NB4 (cell line): ENCODE measurements at places on chromosomes 1 and 21.

DNA sequence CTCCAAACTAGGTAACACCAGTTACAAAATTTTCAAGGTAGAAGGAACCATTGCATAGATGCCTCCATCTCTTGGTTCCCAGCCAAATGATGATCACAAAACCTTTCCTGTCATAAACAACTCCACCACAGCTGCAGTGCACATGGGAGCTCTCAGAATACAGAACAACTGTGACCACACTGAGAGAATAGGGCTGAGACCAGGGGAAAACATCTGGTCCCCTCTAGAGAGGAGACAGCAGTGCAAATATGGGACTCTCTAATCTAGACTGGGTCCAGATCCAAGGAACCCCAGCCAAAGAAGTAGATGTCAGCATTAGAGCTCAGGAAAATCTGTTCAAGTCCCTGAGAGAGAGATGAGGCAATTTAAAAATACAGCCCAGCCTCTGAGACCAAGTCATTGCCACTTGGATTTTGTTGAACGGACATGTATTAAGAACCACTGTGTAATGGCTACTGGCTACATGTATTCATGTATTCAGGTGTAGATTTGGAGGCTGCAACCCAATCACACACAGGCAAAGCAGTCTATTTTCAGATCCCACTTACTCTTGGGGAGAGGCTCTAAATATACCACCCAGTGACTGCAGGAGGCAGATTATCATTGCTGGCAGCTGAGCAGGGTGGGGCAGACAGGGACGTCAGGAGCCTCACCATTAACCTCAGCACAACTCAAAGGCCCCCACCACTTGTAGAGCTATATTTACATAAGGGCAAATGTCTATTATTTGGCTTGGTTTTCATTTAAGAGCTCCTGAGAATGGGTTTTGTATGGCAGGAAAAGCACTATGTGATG lies 7.6 kb upstream of the RXRG start:
- DNase-seq: no peak

GRCh38 chr1:171017426-171017825 lies 73.3 kb upstream of the FMO3 start:
- DNase-seq: no peak

- DNase-seq: no peak
Measured at GRCh38 chr1:148293651-148294050, 141.6 kb upstream of the NBPF11 start.

DNA sequence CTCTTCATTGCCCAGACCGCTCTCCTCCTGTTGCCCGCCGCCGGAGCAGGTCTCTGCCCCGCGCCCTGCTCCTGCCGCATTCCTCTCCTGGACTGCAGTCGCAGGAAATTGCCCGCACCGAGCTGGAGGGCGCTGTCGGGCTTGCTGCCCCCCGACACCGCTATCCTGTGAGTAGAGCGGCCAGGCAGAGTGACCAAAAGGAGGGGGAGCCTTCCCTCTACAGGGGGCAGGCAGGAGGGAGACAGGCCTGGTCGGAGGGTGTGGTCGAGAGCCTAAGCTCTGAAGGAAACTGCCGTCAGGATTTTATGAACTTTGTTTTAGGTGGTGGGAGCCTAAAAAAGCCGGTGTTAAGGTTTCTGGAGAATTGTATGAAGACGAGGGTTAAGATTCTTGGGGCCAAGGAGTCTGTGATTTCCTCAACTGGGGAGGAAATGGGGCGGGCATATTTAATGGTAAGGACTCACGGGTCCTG lies 517 bp downstream of the LRIG2 start:
- DNase-seq: peak; percentile 69

GRCh38 chr1:233122779-233123178 lies 172.4 kb downstream of the NTPCR start:
- DNase-seq: no peak

GRCh38 chr1:233843525-233844204 lies 60.8 kb upstream of the SLC35F3 start:
- no peak for DNase-seq

GRCh38 chr1:222010306-222010705 lies 268.4 kb upstream of the DUSP10 start:
- DNase-seq: no peak

GRCh38 chr1:55926906-55927471 lies 652.4 kb downstream of the PLPP3 start:
- DNase-seq: no peak

GRCh38 chr1:173411835-173412742 lies 65.0 kb upstream of the PRDX6 start:
- DNase-seq: no peak

- no peak for DNase-seq
Measured at GRCh38 chr1:32877211-32878110, 6.7 kb upstream of the FNDC5 start.

DNA sequence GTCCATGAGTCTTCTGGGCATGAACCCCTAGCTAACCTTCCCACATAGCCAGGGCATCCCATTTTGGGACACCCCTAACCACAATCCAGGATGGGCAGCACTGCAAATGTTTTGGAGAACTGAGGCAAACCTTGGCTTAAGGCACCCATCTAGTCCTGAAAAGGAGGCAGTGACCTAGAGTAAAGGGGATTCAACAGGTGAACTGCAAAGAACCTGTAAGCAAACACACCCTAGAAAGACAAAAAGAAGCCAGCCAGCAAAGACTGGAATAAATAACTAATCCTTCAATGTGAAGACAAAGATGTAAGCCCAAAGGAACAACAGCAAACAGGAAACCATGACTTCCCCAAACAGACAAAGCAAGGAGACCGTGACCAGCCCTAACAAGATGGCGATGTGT lies 56.8 kb upstream of the PPIH start:
- no peak for DNase-seq

DNA sequence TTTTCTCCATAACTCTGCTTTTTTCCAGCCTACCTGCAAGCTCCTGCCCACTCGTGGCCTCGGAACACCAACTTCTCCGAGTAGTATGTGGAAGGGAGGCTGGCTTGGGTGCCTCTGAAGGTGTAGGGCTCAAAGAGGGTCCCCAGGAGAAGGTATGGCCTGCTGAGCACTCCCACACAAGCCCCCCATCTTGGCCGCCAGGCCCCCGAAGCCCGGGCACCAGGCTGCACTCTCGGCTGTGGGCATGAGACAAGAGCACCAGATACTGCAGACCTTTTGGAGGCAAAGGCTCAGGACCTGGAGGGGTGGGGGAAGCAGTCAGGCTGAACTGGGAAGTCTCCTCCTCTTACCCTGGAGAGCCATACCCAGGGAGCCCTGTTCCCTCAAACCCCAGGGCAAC lies 1.7 kb downstream of the ZNF692 start:
- peak; percentile 53 for DNase-seq

- peak; percentile 83 for DNase-seq
Measured at GRCh38 chr1:158819461-158820443, 11.4 kb upstream of the MNDA start.

GRCh38 chr1:156075162-156075561 lies 7.1 kb downstream of the MEX3A start:
- peak; percentile 38 for DNase-seq

GRCh38 chr1:52238887-52239707 lies 97.2 kb downstream of the ZFYVE9 start:
- DNase-seq: peak; percentile 31

- peak; percentile 79 for DNase-seq
Measured at GRCh38 chr1:199463521-199464127, 563.9 kb upstream of the NR5A2 start.

GRCh38 chr1:91696321-91696720 lies 189.6 kb downstream of the TGFBR3 start:
- DNase-seq: no peak

- DNase-seq: no peak
Measured at GRCh38 chr1:81998165-81998564, 197.4 kb downstream of the ADGRL2 start.

GRCh38 chr1:192153276-192153675 lies 5.0 kb upstream of the RGS18 start:
- no peak for DNase-seq

- DNase-seq: no peak
Measured at GRCh38 chr1:63775418-63776127, 1.8 kb downstream of the ROR1 start.

- no peak for DNase-seq
Measured at GRCh38 chr1:88035578-88035977, 648.5 kb upstream of the PKN2 start.

- DNase-seq: no peak
Measured at GRCh38 chr1:38831731-38832369, 27.7 kb downstream of the RRAGC start.

- DNase-seq: no peak
Measured at GRCh38 chr1:201955729-201956143, 433 bp downstream of the TIMM17A start.

GRCh38 chr1:91018006-91018405 lies 3.8 kb downstream of the ZNF644 start:
- peak; percentile 47 for DNase-seq

GRCh38 chr1:152034324-152034653 lies 2.5 kb downstream of the S100A11 start:
- DNase-seq: no peak

DNA sequence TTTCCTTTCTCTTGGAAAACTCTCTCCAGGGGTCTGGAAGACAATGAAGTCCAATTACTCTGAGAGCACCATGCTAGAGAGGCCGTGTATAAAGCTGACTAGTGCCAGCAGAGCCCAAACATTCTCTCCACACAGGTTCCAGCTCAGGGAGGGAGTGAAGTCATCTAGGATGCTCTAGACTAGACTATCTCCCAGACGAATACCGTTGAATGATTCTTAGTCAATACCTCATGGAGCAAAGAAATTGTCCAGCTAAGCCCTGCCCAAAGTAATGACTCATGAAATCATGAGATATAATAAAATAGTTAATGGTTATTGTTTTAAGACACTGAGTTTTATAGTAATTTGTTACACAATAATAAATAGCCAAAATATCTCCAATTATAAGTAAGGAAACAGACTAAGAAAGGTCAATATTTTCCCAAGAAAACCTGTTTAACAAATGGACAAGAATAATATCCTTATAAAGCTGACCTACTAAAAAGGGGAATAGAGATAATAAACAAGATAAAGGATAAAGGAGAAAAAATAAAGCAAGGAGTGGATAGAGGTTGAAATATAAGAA lies 163.9 kb upstream of the LRRC7 start:
- no peak for DNase-seq
